ENCODE measurements at places on chromosomes 2 and 18. TPM values are rescaled to one million over a fixed set of nuclear protein-coding genes. Genes with fewer than 3 reads are reported as not detected.

DNA sequence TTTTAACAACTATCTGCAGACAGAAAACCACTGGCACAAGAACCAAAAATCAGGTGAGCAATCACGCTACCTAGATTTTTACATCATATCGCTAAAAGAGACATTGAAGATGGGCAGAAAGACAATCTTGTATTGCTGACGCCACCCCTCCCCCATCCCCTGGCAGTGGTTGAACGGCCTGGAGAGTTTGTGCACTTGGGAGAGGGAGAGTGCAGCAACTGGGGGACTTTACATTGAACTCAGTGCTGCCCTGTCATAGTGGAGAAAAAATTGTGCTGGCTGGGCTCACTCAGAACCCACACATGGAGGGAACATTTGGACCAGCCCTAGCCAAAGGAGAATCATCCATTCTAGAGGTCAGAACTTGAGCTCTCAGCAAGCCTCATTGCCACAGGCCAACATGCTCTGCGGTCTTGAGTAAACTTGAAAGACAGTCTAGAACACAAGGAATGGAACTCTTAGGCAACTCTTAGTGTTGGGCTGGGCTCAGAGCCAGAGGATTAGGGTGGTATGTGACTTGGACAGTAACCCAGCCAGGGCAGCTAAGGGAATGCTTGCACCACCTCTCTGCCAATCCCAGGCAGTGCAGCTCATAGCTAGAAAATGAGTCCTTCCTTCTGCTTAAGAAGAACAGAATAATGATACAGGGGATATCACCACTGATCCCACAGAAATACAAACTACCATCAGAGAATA lies 220.0 kb upstream of the CYP26B1 start:
- H3K27ac ChIP-seq = no peak overlapping the region
- DNase-seq = peak; percentile 50
- H3K4me1 ChIP-seq = no peaks in the 10 kb centered on the region
- no peaks in the 10 kb centered on the region for H3K27me3 ChIP-seq
- no peaks in the 10 kb centered on the region for H3K36me3 ChIP-seq
- H3K4me3 ChIP-seq = no peak overlapping the region

The LOXHD1 gene
- not detected for total RNA-seq

The IL1F10 gene
- total RNA-seq = not detected

GRCh38 chr2:220747736-220748135 lies 824.4 kb downstream of the EPHA4 start:
- H3K27me3 ChIP-seq = no peaks in the 10 kb centered on the region
- H3K4me1 ChIP-seq = peaks cover 13% of the 10 kb centered on the region
- DNase-seq = no peak
- no peaks in the 10 kb centered on the region for H3K36me3 ChIP-seq
- no peak overlapping the region for H3K27ac ChIP-seq
- H3K4me3 ChIP-seq = no peak overlapping the region

DNA sequence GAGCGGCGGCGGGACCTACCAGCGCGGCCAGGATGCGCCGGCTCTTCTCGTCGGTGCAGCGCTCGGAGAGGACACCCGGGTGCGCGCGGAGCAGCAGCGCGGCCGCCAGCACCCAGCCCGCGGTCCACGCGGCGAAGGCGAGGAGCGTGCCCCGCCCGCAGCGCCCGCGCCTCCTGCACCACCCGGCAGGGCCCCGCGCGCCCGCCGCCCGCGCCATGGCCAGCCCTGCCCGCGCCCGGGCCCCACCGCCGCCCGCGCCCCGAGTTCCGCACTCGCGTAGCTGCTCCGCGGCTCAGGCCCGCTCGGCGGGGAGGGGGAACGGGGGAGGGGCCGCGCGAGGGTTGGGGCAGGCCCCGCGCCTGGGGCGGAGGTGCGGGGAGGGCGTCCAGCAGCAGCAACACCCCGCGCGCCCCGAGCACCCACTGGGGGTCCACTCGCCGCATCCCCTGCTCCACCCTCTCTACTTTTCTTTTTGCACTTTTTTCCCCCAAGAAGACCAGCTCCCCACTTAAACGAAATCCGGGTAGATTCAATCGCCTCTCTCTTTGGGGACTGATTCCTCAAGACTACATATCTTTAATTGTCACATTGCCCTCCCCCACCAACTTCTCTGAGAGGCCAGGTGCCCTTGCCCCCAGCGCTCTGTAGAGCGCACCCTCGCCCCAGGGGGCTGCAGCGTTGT lies at the start of gene DIPK1C:
DIPK1C (minus strand) TSS at position 266 of the 682 bp plus-strand sequence; CDS start at position 217, 49 bp downstream.
- no peaks in the 10 kb centered on the region for H3K36me3 ChIP-seq
- H3K4me3 ChIP-seq = peak within 1 kb of the TSS; percentile 91
- H3K4me1 ChIP-seq = peaks cover 55% of the 10 kb centered on the region
- H3K27me3 ChIP-seq = peaks cover 50% of the 10 kb centered on the region

The CD8B gene
- not detected for total RNA-seq

GRCh38 chr2:149573760-149574159 lies 13.8 kb downstream of the MMADHC start:
- H3K27ac ChIP-seq = no peak overlapping the region
- H3K27me3 ChIP-seq = no peaks in the 10 kb centered on the region
- DNase-seq = no peak
- H3K36me3 ChIP-seq = peaks cover 43% of the 10 kb centered on the region
- H3K4me3 ChIP-seq = no peak overlapping the region
- H3K4me1 ChIP-seq = no peaks in the 10 kb centered on the region

The CPO gene
- total RNA-seq = not detected

DNA sequence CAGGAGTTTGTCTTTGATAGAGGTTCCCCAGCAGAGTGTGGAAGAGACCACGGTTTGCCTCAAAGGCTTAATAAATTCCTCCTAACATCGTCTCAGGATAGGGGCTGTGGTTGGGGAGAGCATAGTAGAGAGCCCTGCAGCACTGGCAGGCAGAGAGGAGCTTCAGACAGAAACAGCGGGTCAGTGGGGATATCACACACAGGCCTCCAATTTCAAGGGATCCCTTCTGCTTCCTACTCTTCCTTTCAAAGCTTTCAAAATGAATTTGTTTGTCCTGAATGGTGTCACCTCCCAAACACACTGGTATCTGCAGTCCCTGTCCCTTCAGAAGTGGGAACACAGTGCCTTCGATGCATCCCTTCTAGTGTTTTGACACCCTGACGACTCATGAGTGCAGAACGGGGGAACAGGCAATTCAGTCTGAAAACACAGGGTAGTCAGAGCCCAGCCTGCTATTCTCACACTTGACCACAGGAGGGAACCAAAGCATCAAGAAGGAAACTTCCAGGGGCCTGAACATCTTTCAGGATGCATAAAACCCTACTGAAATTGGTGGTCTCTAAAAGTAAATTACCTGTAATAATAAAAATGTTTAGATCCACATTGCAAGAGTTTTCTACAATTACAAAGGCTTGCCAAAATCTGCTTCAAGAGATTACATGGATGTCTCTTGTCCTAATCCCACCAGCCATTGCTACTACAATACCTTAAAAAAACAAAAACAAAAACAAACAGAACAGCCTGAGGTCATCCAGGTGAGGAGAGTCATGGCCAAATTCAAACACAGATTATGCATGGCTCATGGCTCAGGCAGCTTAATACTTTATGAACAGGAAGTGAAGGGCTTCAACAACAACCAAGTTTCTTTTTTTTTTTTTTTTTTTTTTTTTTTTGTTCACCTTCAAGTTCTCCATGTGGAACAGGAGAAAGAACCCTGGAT lies 49.8 kb downstream of the SLC14A2 start:
- H3K36me3 ChIP-seq = no peaks in the 10 kb centered on the region
- DNase-seq = peak; percentile 78
- no peaks in the 10 kb centered on the region for H3K27me3 ChIP-seq

- no peak overlapping the region for H3K4me3 ChIP-seq
- no peaks in the 10 kb centered on the region for H3K4me1 ChIP-seq
- no peaks in the 10 kb centered on the region for H3K36me3 ChIP-seq
Observed at GRCh38 chr2:67689186-67689585, 292.1 kb downstream of the ETAA1 start.

GRCh38 chr2:202429164-202429980 lies 53.2 kb downstream of the BMPR2 start:
- H3K27me3 ChIP-seq = no peaks in the 10 kb centered on the region
- no peak overlapping the region for H3K4me3 ChIP-seq
- H3K4me1 ChIP-seq = no peaks in the 10 kb centered on the region
- H3K36me3 ChIP-seq = no peaks in the 10 kb centered on the region

The FSIP2 gene
- total RNA-seq = 12.7 TPM

DNA sequence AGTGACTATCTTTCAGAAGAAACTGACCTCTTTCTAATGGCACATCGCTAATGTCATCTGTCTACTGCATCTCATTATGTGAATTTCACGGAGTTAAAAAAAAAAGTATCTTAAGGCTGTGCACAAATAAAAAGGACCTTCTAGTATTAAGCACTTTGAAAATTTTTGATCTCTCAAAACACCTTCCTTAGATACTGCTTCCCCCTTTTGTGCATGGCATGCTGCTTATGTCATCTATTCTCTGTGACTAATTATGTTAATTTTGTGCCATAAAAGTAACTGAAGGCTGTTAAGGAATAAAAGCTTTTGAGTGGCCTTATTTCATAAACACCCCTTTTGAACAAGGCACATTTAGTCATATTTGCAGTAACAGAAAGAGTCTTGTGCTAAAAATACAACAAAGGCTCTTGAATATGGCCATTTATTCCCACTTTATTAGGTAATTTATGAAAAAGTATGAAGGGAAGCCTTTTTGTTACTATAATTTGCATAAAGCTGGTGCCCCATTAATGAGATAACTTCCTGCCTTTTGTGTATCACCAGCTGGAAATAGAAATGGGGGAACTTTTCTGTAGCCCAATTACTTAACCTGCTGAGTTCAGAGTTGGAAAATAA lies 1412.0 kb upstream of the ZEB2 start:
- no peak overlapping the region for H3K27ac ChIP-seq
- no peak overlapping the region for H3K4me3 ChIP-seq
- DNase-seq = no peak
- no peaks in the 10 kb centered on the region for H3K36me3 ChIP-seq
- H3K27me3 ChIP-seq = no peaks in the 10 kb centered on the region
- peaks cover 45% of the 10 kb centered on the region for H3K4me1 ChIP-seq

DNA sequence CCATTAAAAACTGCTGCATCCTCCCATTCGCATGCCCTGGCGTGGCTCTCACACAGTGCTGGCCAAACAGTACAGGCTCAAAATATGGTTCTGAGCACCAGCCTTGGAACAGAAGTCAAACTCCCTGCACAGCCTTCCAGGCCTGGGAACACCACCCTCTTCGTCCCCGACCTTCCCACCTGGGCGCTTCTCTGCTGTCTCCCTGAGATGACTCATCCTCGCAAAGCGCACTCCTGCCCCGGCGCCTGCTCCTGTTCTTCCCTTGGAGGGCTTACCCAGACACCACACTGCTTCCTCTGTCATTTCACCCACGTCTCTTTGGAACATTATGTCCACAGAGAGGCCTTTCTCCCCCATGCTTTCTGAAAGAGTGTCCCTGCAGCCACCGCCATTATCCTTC lies 172.7 kb downstream of the L3MBTL4 start:
- no peak for DNase-seq
- H3K27me3 ChIP-seq = no peaks in the 10 kb centered on the region
- H3K4me1 ChIP-seq = no peaks in the 10 kb centered on the region
- no peak overlapping the region for H3K27ac ChIP-seq

The MBD2 gene
- total RNA-seq = 36.5 TPM

GRCh38 chr18:45291621-45292615 lies 323.4 kb upstream of the SLC14A2 start:
- no peaks in the 10 kb centered on the region for H3K27me3 ChIP-seq
- H3K27ac ChIP-seq = no peak overlapping the region
- no peaks in the 10 kb centered on the region for H3K4me1 ChIP-seq
- no peak overlapping the region for H3K4me3 ChIP-seq
- DNase-seq = peak; percentile 35
- no peaks in the 10 kb centered on the region for H3K36me3 ChIP-seq

GRCh38 chr2:19358242-19359020 lies at the start of gene OSR1:
TSS of gene OSR1 (minus strand) at chr2:19358623. CDS start at chr2:19353805, 4,818 bp downstream.
- peaks cover 35% of the 10 kb centered on the region for H3K4me1 ChIP-seq
- H3K27me3 ChIP-seq = peaks cover 100% of the 10 kb centered on the region
- peak; percentile 93 for DNase-seq
- H3K36me3 ChIP-seq = no peaks in the 10 kb centered on the region

GRCh38 chr2:8574196-8575037 lies 107.4 kb upstream of the ID2 start:
- no peak overlapping the region for H3K4me3 ChIP-seq
- H3K27me3 ChIP-seq = no peaks in the 10 kb centered on the region
- no peaks in the 10 kb centered on the region for H3K36me3 ChIP-seq
- H3K4me1 ChIP-seq = peaks cover 6% of the 10 kb centered on the region
- no peak for DNase-seq
- no peak overlapping the region for H3K27ac ChIP-seq

GRCh38 chr2:48092846-48093803 lies 186.8 kb upstream of the FBXO11 start:
- H3K36me3 ChIP-seq = peaks cover 10% of the 10 kb centered on the region
- H3K4me1 ChIP-seq = peaks cover 7% of the 10 kb centered on the region
- no peaks in the 10 kb centered on the region for H3K27me3 ChIP-seq
- no peak overlapping the region for H3K4me3 ChIP-seq
- H3K27ac ChIP-seq = no peak overlapping the region

The MAP3K19 gene
- not detected for total RNA-seq

- no peaks in the 10 kb centered on the region for H3K36me3 ChIP-seq
- peaks cover 57% of the 10 kb centered on the region for H3K27me3 ChIP-seq
- peak; percentile 73 for DNase-seq
- peaks cover 9% of the 10 kb centered on the region for H3K4me1 ChIP-seq
- no peak overlapping the region for H3K27ac ChIP-seq
- H3K4me3 ChIP-seq = no peak overlapping the region
Observed at GRCh38 chr2:149125031-149125725, 86.7 kb downstream of the LYPD6B start.

GRCh38 chr2:33122726-33123125 lies 176.0 kb downstream of the LTBP1 start:
- H3K27ac ChIP-seq = no peak overlapping the region
- no peak for DNase-seq
- H3K4me3 ChIP-seq = no peak overlapping the region
